Uterus (tissue), 4 donors: ENCODE measurements at places on chromosomes 7 and 10. TPM values are rescaled to one million over a fixed set of nuclear protein-coding genes. Genes with fewer than 3 reads are reported as not detected.
A peak's percentile ranks its signal among the peaks of the same experiment; 100 is the strongest.

DNA sequence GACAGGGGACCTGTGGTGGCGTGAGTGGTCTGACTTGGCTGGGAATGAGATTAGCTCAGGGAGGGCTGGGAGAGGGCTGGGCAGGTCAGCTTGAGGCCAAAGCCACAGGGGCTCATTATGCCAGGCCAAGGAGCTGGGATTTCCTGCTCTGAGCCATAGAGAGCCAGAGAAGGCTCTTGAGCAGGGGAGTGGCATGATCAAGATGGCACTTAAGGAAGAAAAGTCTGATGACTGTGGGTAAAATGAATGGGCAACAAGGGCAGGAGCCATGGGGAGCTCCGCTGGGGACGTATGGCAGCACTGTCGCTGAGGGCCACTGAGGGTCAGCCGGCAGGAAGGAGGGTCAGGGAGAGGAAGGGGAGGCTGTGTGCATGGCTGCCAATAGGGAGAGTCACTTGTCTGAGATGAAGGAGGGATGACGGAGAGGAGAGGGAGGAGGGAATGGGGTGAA, 5.8 kb downstream of the ANTXRL start:
- H3K4me1 ChIP-seq: no peaks in the 10 kb centered on the region
- no peak overlapping the region for H3K4me3 ChIP-seq
- DNase-seq: peak; percentile 10
- no peaks in the 10 kb centered on the region for H3K36me3 ChIP-seq
- H3K27me3 ChIP-seq: no peaks in the 10 kb centered on the region

- H3K36me3 ChIP-seq: no peaks in the 10 kb centered on the region
- no peaks in the 10 kb centered on the region for H3K27me3 ChIP-seq
- H3K27ac ChIP-seq: no peak overlapping the region
- no peak overlapping the region for H3K4me3 ChIP-seq
- H3K4me1 ChIP-seq: no peaks in the 10 kb centered on the region
- DNase-seq: no peak
Measured at GRCh38 chr10:131231965-131232541, 79.5 kb downstream of the TCERG1L start.

GRCh38 chr10:122450353-122450990, 4.0 kb upstream of the ARMS2 start:
- H3K27me3 ChIP-seq: no peaks in the 10 kb centered on the region
- H3K4me1 ChIP-seq: no peaks in the 10 kb centered on the region
- DNase-seq: no peak
- H3K36me3 ChIP-seq: no peaks in the 10 kb centered on the region
- H3K27ac ChIP-seq: no peak overlapping the region

DNA sequence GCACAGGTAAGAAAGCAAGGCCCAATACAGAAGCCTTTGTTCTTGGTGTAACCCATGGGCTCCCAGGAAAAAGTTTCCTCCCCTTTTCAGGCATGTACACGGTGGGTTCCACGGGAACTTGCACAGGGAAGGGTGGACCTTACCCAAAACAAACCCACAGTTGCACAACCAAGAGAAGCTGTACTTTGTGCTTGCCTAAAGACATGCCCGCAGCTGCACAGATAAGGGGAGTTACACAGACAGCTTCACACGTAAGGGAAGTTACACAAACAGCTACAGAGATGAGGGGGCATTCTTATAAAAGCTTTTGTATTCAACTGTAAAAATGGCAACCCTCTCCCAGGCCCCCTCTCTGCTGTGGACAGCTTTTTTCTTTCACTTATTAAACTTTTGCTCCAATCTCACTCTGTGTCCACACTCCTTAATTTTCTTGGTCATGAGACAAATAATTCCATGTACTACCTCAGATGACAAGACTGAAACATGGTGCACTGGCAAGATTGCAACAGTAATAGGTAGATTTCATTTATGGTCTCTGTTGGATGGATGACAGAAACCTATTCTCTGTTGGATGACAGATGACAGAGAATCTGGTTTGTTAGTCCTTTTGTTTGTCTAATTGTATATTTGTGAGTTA, 72.9 kb downstream of the ATE1 start:
- no peak overlapping the region for H3K4me3 ChIP-seq
- H3K27ac ChIP-seq: no peak overlapping the region
- no peaks in the 10 kb centered on the region for H3K4me1 ChIP-seq
- H3K27me3 ChIP-seq: no peaks in the 10 kb centered on the region

- no peak for DNase-seq
- no peaks in the 10 kb centered on the region for H3K4me1 ChIP-seq
- H3K27ac ChIP-seq: no peak overlapping the region
- no peak overlapping the region for H3K4me3 ChIP-seq
- no peaks in the 10 kb centered on the region for H3K27me3 ChIP-seq
Measured at GRCh38 chr10:48240196-48240595, 34.3 kb downstream of the FRMPD2 start.

GRCh38 chr10:104231784-104232612, at the start of gene CFAP43:
TSS of gene CFAP43 (minus strand) at chr10:104232364. CDS start at chr10:104232246, 118 bp downstream.
- no peak within 1 kb of the TSS for H3K27ac ChIP-seq
- peak; percentile 98 for DNase-seq
- no peaks in the 10 kb centered on the region for H3K4me1 ChIP-seq
- H3K4me3 ChIP-seq: peak within 1 kb of the TSS; percentile 60

GRCh38 chr10:122706467-122706866, 6.8 kb upstream of the C10orf120 start:
- H3K27me3 ChIP-seq: no peaks in the 10 kb centered on the region
- H3K36me3 ChIP-seq: no peaks in the 10 kb centered on the region
- no peaks in the 10 kb centered on the region for H3K4me1 ChIP-seq

The PRSS37 gene
- not detected for total RNA-seq

DNA sequence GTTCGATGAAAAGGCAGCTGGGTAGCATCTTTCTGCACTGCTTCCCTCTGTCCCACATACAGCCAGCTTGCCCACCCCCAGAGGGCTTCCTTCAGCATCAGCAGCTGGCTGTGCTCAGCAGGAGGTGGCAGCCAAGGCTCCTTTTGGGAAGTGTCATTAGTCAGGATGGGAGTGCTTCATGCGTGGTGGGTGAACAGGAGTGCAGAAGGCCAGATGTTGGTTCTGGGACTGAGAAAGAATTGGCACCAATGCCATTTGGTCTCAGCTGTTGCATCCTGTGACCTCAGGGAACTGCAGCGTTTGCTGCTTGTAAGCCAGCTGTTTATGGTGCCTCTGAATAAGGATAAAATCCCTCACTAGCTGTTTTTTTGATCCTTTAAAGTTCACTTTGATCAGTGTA, 131.1 kb upstream of the SORCS3 start:
- DNase-seq: no peak
- no peaks in the 10 kb centered on the region for H3K36me3 ChIP-seq
- H3K27me3 ChIP-seq: no peaks in the 10 kb centered on the region
- no peak overlapping the region for H3K4me3 ChIP-seq

The POLR2J3 gene
- 0.77 TPM for total RNA-seq

The SPDYE2 gene
- total RNA-seq: not detected

The TACC2 gene
- 73.0 TPM for total RNA-seq

DNA sequence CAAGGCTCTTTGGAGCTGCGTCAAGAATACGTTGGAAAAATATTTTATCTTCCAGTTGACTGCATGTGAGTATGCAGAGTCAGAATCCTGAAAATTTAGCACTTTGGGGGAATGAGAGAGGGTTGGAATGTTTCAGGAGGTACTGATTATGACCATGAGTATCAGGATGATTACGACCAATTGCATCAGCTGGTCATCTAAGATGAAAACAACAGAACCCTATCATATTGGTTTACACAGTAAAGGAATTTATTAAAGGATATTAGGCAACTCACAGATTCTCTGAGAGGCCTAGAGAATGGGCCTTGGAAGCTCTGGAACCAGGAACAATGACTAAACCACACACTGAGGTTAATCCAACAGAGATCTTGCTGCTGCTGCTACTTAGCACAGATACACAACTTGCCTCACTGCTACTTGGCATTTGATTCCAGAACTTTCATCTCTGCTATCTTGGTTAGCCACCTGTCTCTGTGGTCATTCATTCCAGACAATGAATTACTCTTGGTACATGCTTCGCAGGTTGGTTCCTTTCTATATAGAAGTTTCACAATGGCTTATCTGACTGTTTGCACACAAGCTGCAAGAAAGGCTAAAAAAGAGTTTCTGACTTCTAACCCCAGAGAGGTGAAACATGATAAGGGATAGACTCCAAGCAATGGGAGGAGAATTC, 68.0 kb upstream of the CTTNBP2 start:
- no peaks in the 10 kb centered on the region for H3K4me1 ChIP-seq
- H3K27ac ChIP-seq: no peak overlapping the region
- no peak for DNase-seq
- H3K27me3 ChIP-seq: no peaks in the 10 kb centered on the region
- no peak overlapping the region for H3K4me3 ChIP-seq
- H3K36me3 ChIP-seq: no peaks in the 10 kb centered on the region

DNA sequence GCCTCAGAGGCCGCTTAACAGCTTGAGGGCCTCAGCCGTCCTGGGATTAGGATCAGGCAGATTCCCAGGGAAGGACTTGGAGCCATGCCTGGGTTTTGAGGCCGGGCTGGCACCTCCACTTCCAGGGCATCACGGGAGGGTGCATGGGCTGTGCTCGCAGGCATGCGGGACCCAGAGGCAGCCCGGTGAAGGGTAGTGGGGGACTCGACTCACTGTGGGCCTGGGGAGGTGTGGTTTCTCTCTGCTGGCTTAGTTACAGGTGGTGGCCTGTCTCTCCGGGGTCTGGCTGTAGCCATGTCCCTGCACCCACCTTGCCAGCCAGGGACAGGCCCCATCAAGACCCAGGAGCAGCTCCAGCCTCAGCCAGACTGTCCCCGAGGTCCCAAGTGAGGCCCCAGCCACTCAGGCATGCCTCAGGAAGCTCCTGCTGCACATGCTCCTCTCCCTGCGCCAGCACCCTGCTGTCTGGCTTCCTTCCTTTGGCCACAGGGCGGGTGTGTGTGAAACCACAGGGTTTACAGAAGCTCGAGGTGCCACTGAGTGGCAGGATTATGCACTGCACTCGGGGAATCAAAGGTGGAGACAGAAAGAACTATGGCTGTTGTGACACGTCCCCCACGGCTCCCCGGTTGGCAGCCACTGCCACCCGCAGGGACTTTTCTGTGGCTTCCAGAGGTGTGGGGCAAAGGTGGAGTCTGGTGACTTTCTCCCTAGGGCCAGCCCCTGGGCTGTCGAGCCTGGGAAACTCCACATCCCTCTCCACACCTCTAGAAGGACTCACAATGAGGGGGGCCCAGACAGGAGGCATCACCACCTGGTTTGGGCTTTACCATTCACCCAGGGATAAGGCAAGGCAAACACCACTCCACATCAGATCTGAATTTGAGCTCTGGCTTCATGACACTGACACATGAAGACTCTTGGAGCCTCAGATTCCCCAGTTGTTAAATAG, 19.7 kb downstream of the GOLGA7B start:
- H3K4me1 ChIP-seq: no peaks in the 10 kb centered on the region
- no peak overlapping the region for H3K27ac ChIP-seq
- no peaks in the 10 kb centered on the region for H3K27me3 ChIP-seq
- DNase-seq: peak; percentile 38

The GPR15LG gene
- not detected for total RNA-seq

DNA sequence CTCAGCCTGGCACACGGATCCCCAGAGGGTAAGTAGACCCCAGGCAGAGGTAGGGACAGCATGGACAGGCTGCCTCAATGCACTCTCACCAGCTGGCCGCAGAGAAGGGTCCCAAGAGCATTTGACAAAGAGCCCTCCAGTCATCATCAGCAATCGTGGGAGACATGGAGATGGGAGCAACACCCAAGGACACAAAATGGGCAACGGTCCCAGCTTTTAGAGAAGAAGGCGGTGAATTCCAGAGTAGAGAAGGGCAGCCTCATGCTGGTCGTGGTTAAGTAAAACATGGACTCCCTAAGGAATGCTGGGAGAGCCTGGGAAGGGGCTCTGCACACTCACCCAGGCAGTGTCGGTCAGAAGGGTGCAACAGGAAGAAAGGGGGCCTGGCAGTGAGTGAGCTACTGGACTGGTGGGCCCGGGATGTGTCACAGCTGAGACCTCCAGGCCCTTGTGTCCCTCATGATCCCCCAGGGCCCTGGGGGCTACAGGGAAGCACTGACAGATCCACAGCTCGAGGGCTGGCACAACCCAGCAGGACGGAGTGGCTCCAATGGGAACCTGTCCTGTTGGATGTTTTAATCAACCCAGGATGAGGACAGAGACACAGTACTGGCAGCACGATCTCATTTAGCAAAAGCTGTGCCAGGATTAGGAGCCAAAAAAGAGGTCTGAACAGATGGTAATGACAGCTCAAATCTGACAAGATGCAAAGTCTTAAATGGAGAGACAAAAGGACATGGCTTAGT, 147.1 kb downstream of the NEURL1 start:
- no peak for DNase-seq
- no peaks in the 10 kb centered on the region for H3K36me3 ChIP-seq
- peaks cover 24% of the 10 kb centered on the region for H3K4me1 ChIP-seq
